ENCODE measurements at places on chromosomes 16 and 17.
A peak's percentile ranks its signal among the peaks of the same experiment; 100 is the strongest.

DNA sequence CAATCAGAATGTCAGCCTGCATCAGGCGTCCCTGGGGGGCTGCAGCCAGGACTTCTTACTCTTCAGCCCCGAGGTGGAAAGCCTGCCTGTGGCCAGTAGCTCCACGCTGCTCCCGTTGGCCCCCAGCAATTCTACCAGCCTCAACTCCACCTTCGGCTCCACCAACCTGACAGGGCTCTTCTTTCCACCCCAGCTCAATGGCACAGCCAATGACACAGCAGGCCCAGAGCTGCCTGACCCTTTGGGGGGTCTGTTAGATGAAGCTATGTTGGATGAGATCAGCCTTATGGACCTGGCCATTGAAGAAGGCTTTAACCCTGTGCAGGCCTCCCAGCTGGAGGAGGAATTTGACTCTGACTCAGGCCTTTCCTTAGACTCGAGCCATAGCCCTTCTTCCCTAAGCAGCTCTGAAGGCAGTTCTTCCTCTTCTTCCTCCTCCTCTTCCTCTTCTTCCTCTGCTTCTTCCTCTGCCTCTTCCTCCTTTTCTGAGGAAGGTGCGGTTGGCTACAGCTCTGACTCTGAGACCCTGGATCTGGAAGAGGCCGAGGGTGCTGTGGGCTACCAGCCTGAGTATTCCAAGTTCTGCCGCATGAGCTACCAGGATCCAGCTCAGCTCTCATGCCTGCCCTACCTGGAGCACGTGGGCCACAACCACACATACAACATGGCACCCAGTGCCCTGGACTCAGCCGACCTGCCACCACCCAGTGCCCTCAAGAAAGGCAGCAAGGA is 10.4 kb downstream of the NFE2L1 start:
- DNase-seq: no peak

DNA sequence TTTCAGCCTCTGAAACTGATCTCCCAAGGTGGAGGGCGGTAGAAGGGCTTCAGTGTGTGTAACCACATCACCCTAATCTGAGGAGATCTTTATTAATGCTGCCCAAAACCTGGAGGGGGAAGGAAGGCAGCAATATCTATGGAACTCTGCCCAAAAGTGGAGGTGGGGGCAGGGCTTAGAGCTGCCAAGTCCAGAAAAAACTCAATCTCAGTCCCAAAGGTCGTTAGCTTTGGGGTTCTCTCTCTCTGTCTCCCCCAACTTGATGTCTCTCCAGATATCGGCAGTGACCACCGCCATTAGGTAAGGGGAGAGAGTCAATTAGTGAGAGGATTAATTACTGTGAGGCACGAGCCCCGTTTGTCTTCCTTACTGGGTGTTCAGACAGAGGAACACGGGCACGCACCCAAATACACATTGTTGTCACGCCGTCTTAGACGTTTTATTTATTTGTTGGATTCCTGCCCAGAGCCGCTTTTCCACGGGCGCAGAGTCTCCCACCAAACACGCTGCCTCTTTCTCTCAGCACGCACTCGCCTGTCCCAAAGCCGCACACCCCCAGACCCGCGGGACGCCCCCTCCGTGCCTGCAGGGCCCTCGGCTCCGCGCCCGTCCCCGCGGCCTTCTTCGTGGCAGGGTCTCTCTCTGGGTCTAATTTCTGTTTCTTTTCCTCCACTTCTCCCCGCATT is 5.4 kb upstream of the LHX1 start:
- DNase-seq: no peak

DNA sequence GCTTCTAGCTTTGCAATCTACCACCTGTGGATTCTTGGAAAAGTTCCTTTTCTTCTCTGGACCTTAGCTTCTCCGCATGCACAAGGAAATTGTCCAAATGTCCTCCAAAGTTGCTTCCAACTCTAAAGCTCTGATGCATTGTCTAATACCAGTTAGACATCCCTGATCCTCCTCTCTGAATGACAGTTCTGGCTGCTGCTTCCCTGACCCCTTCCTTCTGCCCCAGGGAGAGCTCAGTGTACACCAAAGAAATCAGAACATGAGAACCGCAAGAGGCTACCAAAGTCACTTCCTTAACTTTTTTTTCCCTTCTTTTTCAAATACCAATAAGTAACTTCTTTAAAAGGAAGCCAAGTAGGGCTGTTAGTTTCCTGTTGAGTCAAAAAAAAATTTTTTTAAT is 79.7 kb upstream of the CES5A start:
- no peak for DNase-seq

DNA sequence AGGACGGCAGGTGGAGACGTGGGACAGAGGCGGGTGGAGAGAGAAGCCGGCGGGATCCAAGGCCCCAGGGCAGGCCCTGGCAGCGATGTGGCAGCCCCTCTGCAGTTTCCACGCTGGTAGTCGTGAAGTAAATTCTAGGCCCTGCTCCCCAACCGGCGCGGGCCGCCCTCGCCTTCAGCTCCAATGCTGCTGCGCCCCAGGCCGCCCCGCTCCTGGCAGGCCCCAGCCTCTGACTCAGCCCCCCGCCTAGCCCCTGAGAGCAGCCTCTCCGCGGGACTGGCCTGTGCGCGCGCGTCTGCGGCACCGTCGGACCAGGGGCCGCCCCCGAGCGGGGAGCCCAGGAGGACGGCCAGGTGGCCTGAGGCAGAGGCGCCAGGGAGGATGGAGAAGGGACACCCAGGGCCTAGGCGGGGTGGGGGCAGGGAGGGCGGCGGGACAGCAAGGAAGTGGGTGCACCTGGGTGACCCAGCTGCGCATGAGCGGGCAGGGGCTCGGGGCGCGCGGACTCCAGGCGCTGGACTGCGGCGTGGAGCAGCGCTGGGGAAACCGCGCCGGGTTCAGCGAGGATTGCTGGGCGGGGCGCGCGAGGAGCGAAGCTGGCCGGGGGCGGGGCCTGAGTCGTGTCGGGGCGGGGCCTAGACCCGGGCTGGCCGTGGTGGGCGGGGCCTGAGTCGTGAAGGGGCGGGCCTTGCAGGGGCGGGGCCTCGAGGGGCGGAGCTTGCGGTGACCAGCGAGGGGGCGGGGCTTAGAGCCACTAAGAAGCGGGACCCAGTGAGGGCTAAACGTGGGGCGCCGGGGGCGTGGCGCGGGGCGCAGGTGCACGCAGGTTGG is 29.6 kb downstream of the ZNF778 start:
- DNase-seq: peak; percentile 89

GRCh38 chr16:66534376-66534799 is 15.5 kb downstream of the TK2 start:
- no peak for DNase-seq

DNA sequence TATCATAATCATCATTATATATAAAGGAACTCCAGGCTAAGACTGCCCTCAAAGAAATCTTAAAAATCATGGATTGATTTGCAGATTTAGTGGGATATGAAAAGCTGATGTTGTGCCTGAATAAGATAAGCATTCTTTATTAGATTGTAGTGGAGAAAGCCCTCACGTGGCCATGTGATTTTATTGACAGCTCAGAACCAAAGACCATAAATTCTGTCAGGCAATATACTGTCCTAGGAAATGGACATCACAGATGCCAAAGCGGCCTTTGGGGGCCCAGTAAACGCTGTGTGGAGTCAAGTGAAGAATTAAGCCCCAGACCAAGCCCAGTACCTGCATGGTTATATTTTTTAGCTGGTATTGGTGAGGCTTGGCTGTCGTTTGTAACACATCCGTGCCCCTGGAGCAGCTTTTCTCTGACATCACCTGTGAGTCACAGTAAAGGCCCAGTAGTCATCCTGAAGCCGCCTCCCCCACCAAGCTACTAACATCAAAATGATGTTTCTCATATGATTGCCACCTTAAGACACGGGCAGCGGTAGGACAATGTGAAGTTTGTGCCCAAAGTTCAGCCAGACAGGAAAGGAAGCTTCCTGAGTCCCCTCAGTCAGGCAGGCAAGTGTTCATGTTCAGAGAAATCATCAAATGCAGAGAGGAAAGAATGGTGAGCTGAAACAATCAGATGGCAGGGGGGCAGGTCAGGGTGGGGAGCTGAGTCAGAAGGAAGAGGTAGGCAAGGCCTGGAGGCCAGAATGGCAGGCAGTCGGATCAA is 209.4 kb downstream of the IRX3 start:
- DNase-seq: no peak

- no peak for DNase-seq
These were observed 43.3 kb upstream of the CDH13 start for GRCh38 chr16:82583422-82583821.

GRCh38 chr16:73106329-73107034 is 58.6 kb upstream of the ZFHX3 start:
- no peak for DNase-seq

GRCh38 chr16:69329369-69330285 is 761 bp downstream of the PDF start:
- peak; percentile 61 for DNase-seq

GRCh38 chr17:58985367-58985766 is 121.3 kb downstream of the TRIM37 start:
- no peak for DNase-seq

- no peak for DNase-seq
These were observed 100.5 kb upstream of the ELAC2 start for GRCh38 chr17:13118311-13118710.

DNA sequence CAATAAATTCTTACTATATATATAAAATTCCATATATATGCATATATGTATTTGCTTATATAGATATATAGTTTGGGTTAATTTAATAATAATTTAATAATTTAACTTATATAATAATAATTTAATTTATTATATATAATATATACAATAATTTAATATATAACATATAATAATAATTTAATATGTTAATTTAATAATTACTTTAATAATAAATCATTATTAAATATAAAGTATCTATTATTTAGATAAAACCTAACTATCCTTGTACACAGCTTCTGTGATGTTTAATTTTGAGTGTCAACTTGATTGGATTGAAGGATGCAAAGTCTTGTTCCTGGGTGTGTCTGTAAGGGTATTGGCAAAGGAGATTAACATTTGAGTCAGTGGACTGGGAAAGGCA is 40.6 kb upstream of the CDH13 start:
- DNase-seq: no peak

- DNase-seq: no peak
These were observed 199.4 kb downstream of the AATF start for GRCh38 chr17:37148156-37148555.

DNA sequence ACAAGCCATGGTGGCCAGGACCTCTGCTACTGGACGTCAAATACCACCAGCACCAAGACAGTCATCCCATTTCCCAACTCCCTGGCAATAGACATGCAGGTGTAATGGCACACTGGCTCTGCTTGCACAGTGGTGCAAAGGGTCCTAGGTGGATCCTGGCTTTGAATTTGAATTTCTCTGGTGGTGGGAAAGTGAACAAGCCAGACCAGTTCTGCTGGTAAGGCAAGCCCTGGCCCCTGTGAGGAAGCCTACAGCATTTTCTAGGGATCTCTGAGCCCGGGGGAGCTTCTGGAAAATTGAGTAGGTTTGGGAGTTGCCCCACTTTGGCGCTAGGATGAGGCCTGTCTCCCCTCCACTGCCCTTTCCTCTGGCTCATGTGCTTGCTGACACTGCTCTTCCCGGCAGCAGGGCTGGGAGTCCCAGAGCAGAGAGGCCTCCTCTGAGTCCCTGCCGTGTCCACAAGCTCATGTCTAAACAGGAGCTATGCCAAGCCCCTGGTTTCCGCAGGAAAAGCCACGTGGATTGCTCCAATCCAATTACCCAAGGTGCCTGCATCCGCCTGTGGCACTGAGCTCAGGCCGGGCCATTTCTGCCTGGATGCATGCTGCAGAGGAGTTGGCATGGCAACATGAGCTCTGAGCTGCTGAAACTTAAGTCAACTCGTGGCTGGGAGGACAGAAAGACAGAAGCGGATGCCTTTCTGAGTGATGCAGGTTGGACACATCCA is 67.0 kb downstream of the PRMT7 start:
- DNase-seq: no peak

DNA sequence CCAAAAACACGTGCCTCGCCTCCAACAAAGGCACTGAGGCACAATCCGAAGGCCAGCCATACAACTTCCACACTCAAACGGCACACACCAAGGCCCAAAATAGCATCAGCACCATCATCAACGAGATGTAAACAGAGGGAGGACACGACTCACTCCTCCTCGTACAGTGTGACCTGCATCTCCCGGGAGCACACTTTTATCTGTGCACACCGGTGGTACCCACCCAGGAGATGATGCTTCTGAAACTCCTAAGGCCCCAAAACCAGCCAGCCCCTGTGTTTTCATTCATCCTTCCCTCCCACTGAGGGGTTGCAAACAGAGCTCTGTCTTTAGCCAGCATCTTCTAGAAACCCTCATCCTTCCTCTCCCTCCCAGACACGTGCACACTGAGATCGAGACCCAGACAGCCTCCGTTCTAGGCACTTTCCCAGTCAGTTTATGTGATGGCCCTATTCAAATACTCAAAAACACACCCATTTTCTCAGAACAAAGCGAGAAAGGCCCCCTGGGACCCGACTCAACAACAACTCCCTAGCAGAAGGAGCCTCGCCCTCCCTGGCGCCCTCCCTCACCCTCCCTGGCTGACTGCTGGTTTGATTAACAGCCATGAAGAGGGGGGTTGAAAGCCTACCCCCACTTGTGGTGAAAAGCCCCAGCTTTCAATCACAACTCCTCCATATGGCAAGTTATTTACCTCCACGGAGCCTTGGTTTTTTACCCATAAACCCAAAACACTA is 76.3 kb downstream of the GAS7 start:
- DNase-seq: no peak

DNA sequence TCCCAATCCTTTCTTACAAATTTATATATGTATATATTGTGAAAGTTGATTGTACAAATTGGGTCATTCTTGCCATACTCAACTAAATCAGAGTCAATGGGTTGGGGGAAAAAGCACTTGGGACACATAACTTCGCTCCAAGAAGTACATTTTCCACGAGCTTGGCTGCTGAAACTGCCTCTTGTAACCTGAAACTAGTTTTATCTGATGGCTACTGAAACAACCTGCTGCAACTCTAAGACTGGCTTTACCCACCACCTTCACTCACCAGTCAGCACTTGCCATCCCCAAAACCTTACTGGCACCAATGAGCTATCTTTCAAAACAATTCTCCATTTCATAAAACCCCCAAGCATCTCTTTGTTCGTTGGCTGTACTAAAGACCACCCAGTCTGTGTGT is 14.5 kb upstream of the MYCBPAP start:
- DNase-seq: no peak

DNA sequence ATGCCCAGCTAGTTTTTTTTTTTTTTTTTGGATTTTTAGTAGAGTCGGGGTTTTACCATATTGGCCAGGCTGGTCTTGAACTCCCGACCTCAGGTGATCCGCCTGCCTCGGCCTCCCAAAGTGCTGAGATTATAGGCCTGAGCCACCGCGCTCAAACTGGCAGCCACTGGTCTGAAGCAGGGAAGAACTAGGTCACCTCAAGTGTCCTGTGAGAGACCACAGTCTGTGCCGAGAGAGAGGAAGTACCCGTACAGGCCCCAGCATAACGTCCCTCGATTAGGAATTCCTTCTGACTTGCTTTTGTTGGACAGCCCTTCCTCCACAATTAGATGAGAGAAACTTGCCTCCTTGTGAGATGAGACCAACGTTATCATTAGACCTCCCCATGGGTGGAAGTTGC is 13.7 kb upstream of the CD300E start:
- DNase-seq: no peak
